ENCODE measurements at places on chromosomes 3 and 15.

DNA sequence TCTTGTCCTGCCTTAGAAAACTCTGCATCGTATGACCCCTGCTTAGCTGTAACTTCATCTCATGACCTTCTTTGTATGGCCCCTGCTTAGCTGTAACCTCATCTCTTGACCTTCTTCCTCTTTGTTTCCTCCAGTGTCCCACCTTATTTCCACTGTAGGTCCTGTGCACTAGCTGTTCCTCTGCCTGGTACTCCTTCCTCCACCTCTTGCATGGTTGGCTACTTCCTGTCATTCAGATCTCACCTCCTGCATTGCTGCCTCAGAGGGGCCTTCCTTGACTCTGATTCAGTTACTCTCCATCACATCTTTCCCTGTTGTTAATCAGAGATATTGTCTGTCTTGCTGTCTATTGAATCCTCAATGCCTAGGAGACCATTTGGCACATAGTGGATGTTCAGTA, 63.2 kb downstream of the PDE8A start:
- DNase-seq, result no peak

DNA sequence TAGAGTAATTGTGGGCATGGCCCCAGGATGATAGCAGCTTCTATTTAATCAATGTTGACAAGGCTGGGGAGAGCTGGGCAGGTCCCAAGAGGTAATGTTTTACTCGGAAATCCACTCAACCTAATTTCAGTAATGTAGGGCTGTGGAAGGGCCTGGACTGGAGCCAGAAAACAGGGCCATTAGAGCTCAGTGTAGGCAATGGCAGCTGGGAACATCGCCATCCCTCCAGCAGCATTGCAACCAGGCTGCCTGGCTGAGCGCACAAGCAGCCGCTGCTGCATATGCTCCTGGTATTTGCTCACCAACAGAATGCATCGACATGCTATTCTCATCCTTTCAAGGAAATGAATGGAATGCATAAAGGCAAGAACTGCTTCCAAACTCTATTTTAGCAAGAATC, 90.0 kb downstream of the GAP43 start:
- no peak for DNase-seq

DNA sequence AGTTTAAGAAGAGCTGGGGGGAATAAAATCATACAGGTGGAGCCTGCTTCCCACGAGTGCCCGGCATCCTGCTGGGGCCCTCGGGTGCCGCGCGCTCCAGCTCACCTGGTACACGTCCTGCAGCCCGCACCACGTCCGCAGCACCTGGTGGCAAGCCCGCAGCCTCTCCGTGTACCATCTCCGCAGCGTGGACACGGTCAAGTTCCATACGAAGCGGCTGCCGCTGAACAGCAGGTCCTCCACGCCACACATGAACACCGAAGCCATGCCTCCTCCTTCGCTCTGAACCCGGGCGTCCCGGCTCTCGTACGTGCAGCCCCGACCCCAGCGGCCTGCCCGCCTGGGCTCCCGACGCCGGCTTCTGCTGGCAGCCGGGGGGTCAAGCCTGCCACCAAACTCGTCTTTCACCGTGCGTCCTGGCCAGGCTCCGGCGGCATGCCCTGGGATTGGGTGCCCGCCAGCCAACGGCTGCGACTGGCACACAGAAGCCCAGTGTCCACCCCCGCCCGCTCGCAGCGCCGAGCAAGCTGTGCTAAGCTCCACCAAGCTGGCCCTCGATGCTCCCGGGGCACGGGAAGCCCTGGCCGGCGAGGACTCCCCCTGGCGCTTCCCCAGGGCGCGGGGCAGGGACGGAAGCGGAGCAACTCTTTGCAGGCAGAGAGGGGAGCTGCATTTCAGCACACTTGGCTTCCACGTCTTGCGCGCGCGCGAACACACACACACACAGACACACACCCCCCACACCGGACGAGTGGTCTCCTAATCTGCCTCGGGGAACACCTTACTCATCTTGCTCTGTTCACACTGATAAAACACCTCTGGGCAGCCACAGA, at the start of gene FRMD4B:
FRMD4B (minus strand) TSS at position 366 of the 833 bp plus-strand sequence; CDS start at position 267, 99 bp downstream.
- DNase-seq, result no peak

DNA sequence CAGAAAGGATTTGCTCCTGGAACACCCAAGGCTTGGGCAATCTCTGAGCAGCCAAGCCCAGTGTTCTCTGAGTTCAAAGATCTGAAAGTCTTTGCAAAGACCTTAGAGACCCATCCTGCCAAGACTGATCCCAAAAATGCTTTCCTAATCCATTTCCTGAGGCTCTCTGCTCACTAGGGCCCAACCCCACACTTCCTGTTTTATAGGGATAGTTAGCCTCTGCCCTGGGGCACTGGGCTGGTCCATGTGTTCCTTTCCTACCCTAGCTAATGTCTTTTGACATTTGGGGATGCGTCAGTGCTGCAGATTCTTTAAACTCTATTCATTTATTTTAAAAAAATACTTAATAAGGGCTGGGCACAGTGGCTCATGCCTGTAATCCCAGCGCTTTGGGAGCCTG, 372.7 kb downstream of the ROBO2 start:
- no peak for DNase-seq

DNA sequence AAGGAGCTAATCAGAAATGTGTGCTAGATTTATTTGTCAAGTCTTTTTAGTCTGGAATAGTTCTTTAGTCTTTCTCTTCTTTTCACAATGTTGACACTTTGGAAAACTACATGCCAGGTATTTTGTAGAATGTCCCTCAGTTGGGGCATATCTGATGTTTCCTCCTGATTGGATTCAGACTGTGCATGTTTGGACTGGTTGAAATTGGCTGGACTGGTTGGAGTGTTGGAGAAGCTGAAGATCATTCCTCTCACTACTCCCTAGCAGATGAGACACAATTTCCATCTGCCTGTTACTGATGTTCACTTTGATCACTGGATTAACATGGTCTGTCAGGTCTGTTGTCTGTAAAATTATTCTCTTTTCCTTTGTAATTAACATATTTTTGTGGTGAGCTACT, 3.7 kb downstream of the NME9 start:
- DNase-seq, result no peak

DNA sequence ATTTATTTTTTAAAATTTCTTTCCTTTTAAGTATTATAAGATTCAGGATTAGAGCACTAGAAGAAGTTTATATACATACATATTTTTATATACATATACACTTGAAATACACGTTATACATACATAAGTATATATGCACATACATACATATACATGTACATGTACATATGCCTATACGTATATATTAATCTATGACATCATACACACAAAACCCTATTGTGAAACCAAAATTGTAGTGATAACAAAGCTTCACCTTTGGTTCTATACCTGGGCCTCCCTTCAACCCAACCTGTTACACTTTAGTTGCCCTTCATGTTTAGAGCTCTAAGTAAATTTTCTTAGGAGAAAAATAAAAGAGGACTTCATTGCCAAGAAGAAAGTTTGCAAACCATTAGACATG, 17.0 kb downstream of the AADACL2 start:
- no peak for DNase-seq

GRCh38 chr3:56622381-56622780, 60.7 kb downstream of the TASOR start:
- no peak for DNase-seq

DNA sequence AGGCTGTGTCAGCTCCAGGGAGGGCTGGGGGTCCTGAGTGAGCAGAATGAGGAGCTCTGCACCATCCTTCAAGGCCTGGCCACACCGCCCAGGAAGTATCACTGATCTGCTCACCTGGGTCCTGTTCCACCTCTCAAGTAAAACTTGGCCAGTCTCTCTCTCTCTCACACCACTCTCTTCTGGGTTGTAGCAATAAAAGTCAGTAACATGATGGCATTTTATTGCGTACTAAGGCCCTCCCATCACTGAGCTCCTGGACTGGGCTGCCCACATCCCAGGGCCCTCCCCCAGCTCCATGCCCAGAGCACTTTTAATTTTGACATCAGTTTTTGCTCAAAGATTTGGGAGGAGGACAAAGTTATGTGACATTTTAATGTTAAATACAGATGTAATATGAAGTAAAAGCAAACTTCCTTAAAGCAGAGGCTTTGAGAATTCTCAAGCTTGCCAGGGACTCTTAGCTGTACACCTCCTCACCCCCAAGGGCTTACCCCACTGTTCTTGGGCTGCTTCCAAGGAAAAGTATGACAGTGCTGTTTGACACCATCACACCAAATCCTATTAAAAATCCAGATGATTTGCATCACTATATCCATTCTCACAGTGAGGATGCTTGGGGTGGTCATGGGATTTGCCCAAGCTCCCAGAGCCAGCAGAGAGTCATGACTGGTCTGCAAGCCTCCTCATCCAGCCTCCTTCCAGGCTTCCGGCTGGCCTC, 105.1 kb upstream of the SLCO2A1 start:
- no peak for DNase-seq

DNA sequence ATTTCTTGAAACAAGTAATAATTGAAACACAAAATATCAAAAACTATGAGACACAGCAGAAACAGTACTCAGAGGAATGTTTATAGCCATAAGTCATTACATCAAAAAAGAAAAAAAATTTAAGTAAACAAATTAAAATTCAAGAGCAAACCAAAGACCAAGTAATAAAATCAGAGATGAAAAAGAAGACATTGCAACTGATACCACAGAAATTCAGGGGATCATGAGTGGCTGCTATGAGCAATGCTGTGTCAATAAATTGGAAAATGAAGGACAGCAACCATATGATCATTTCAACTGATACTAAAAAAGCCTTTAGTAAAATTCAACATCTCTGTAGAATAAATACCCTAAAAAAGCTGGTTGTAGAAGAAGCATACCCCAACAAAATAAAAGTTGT, 644.1 kb upstream of the BCHE start:
- DNase-seq, result no peak

- DNase-seq, result no peak
These were observed 550 bp upstream of the CHD2 start for GRCh38 chr15:92899601-92899947.

DNA sequence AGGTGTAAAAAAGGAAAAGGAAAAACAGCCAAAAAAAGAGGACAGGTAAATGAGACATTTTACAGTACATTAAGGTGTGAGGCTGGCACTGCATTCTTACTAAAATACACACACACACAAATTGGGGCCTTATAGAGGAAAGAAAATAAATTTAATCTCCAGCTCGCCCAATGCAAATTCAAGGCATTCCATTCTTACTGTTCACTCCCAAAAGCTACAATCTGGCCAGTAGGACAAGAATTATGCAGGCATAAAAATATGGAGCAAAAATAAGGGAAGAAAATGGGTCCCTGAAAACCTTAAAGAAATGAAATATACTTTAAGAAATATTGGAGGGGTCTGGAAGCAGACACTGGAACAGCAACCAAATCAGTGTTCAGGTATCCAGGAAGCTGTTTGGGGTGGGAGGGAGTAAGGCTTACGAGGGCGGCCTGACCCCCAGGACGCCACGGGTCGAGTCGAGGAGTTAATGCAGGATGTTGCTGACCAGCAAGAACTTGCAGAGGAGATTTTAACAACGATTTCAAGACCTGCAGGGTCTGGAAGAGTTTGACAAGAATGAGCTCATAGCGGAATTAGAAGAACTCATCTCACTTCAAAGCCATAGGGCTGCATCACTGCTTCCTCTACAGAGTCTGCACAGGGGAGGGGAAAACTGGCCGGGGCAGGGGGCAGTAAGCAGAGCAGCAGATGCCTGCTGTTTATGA, 245.5 kb downstream of the TBL1XR1 start:
- DNase-seq, result no peak

DNA sequence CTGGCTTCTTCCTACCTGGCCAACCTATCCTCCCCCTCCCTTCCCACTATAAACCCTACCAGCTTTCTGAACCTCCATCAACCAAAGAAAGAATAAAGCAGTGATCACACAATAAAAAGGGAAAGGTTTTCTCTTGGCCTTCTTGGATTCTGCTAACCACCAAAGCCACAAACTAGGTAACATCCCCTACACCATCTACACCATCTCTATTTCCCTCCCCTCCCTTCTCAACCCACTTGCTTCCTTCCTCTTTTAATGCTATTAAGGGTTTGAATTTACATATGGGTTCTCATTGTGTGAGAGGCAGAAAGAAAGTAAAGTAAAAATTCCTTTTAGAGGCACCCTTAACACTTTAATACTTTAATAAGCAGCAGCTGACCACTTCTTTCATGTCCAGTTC, 25.8 kb upstream of the RSL24D1 start:
- no peak for DNase-seq

- no peak for DNase-seq
These were observed 2.3 kb upstream of the LMLN start for GRCh38 chr3:197957790-197958133.

- no peak for DNase-seq
These were observed 28.0 kb upstream of the DCLK3 start for GRCh38 chr3:36792342-36792741.

DNA sequence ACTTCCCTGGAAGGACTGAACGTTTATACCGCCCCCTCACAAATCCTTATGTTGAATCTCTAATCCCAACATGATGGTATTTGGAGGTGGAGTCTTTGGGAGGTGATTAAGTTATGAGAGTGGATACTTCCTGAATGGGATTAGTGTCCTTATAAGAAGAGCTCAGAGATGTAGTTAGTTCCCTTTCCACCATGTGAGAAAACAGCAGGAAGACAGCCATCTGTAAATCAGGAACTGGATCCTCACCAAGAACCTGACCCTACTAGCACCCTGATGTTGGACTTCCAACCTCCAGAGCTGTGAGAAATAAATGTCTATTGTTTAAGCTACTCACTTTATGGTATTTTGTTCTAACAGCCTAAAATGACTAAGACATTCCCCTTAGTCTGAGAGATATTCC, 33.3 kb upstream of the SACM1L start:
- no peak for DNase-seq

DNA sequence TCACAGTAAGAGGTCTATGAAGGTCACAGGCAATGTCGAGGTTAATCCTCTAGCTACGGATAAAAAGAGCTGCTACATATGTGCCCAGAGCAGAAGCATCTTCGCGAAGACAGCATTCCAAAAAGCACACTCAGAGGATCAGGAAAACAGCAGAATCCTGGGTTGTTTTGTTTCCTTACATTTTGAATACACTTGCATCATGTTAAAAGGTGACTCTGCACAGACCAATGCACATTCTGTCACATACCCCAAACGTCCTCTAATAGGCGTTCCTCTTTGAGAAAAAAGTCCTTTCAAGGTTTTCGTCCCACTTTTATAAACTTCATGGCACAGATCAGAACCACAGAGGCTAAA, 52.7 kb downstream of the VGLL4 start:
- DNase-seq, result no peak

- no peak for DNase-seq
These were observed 37.2 kb downstream of the SSUH2 start for GRCh38 chr3:8607234-8608040.

DNA sequence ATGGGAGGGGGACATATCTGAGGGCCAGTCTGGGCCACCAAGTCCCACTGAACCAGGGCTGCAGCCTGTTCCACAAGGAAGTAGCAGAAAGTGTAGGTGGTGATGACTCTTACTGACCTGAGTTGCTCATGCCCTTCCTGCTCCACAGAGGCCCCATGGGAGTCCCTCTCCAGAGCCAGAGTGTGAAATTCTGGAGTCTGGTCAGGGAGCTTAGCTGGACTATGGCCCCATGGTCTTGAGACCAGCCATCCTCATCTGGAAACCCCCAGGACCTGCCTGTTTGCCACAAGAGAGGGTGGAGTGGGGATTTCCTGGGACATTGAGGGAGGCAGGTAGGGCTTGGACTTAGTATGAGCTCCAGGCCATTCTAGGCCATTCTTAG, 3.0 kb downstream of the SPINT1 start:
- DNase-seq, result no peak
